ENCODE measurements at places on chromosomes 12 and 14. TPM values are rescaled to one million over a fixed set of nuclear protein-coding genes. Genes with fewer than 3 reads are reported as not detected.

LGR5 gene
- total RNA-seq: not detected

TAS2R7 gene
- not detected for total RNA-seq

TOMM20L gene
- total RNA-seq: 1.9 TPM

NOXRED1 gene
- total RNA-seq: 0.21 TPM

PDZRN4 gene
- not detected for total RNA-seq

MANSC1 gene
- total RNA-seq: 0.31 TPM

TMEM119 gene
- total RNA-seq: 1.4 TPM

PIWIL1 gene
- total RNA-seq: not detected

SLC24A4 gene
- 6.7 TPM for total RNA-seq

NRL gene
- 1.2 TPM for total RNA-seq

SYCP3 gene
- 0.21 TPM for total RNA-seq

RTL1 gene
- not detected for total RNA-seq

TSPAN19 gene
- total RNA-seq: not detected

AMDHD1 gene
- total RNA-seq: 0.63 TPM

KRT78 gene
- not detected for total RNA-seq
